ENCODE measurements at places on chromosomes 16 and 17. TPM values are rescaled to one million over a fixed set of nuclear protein-coding genes. Genes with fewer than 3 reads are reported as not detected.

DNA sequence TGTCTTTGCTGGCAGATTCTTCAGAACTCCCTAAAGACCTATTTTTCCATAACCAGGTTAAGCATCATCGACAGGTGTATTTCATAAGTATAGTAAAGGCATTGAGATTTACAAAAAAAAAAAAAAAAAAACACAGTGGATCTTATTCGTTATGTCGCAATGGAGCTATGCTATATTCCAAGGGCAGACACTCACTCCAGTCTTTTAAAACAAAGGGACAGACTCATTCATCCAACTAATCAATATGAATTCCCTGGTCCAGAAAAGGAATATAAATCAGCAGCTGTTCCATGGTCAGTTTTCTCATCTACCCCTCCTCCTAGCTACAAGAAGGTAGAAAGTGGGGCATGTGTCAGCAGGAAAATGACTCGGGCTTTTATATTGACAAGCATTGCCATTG is 97.7 kb upstream of the MON1B start:
- no peak for DNase-seq

GRCh38 chr17:3636908-3637373 is 381 bp downstream of the CTNS start:
- no peak for DNase-seq

- no peak for DNase-seq
Observed at GRCh38 chr17:44105483-44105882, 18.0 kb downstream of the HDAC5 start.

Gene CASKIN2
- total RNA-seq = 7.1 TPM

Gene TSR3
- total RNA-seq = 24.6 TPM

DNA sequence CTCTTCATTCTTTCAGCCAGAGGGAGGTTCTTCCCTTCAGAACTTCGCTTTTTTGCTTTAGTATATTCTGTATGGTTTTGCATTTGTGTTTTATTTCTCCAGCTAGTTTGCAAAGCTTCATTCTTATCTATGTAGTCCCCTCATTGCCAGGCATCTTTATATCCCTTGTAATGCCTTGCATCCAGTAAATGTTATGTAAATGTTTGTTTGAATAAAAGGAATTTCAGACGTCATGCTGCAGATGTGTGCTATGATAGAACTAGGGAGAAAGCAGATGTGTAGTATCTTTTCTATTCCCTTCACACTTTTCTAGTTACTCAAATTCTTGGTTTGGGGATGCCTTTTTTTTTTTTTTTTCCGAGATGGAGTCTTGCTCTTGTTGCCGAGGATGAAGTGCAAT is 62.6 kb upstream of the RASL10B start:
- DNase-seq = no peak

Gene TBC1D3I
- not detected for total RNA-seq

- DNase-seq = no peak
Observed at GRCh38 chr16:11976850-11977375, 379 bp downstream of the SNX29 start.

Gene CHP2
- total RNA-seq = 5.1 TPM

Gene ELMO3
- total RNA-seq = 4.0 TPM

Gene CACNG1
- 5.4 TPM for total RNA-seq

- DNase-seq = no peak
Observed at GRCh38 chr17:65154770-65155589, 17.8 kb downstream of the RGS9 start.

DNA sequence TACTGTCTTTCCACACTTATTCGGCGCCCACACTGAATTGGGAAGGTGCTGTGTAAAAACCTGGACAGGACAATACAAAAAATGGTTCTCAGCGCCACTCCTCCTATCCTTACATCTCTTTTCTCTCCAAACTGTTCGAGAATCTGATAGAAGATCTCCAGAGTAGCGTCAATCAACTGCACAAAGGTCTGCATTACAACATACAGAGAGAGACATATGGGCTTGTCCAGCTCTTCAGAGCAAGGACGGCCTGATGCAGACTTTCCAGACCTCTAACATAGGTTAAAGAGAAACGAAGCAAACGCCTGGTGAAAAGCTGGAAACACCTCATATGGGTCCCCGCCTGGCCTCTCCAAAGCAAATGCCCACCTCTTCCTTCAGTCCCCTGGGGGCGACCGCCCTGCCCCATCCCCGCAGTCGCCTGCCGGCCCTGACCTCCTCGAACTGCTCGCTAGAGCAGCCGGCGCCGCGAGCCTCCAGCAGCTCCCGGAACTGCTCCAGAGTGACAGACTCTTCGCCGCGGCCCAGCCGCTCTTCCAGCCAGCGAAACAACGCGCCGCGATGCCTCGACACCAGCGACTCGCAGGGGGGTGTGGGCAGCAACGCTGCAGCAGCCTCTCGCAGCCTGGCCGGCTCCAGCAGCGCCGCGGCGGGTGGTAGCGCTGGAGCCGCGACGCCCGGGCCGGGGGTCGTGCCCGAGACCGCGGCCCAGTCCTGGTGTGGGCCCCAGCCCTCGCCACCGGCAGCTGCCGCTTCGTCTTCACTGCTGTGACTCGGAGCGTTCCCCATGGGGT is 526 bp downstream of the ZZEF1 start:
- DNase-seq = no peak

Gene HOXB7
- total RNA-seq = 2.7 TPM

DNA sequence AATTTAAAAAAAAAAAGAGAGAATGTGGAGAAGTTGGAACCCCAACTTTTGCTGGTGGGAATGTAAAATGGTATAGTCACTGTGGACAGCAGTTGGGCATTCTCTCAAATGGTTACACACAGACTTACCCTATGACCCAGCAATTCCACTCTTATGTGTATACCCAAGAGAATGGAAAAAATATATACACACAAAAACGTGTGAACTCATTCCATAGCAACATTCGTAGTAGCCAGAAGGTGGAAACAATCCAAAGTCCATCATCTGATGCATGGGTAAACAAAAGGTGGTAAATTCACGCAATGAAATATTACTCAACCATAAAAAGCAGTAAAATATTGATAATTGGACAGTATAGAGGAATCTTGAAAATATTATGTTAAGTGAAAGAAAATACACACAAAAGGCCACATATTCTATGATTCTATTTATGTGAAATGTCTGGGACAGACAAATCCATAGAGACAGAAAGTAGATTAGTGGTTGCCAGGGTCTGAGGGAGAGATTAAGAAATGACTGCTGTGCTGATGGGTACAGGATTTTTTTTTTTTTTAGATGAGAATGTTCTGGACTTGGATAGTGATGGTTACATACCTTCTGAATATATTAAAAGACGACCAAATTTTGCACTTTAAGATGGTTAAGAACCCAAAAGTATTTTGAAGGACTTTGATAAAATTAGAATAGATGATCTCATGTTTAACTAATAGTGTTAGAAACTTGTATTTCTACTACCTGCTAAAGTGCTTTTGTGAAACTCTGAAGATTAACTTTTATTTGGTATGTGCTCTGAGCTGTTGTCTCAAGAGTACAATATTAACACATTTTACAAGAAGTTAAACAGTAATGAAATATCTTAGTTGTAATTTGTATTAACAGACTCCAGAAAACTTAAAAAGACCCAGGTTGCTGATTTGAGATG is 60.9 kb downstream of the MRTFB start:
- no peak for DNase-seq

DNA sequence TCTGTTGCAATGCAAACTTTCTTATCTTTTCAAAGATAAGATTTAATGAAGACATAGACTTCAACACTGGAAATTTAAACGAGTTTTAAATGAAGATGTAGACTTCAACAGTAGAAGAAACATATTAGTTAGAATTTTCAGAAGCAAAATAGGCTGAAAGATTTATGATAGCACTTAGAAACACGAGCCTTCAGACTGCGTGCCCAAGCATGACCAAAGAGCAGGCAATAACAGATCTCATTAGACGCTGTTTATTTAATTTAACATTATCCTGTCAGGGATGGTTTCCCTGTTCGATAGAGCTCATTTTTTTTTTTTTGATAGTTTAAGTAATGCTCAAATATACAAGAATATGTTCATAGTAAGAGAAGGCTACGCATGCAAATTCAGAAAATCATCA is 604.7 kb upstream of the SOX9 start:
- DNase-seq = no peak

Gene TP53TG3
- not detected for total RNA-seq

Gene G6PC1
- not detected for total RNA-seq

DNA sequence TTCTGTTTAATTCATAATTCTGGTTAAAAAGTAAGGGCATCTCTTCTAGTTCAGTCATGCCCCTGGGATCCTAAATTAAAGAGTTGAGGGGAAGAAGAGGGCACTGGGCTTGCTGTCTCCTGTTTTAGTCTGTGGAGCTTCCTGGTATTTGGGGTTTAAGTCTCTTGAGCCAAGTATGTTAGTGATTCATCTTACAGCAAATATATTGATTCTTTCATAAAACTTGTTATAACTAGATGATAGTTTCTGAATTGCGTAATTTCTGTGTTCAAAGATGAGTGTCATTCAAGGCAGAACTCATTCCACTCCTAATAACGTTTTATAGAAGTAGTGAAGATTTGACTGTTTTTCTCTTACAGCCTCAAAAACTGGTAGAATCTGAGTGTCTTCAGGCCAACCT is 1.7 kb downstream of the TXNDC17 start:
- DNase-seq = no peak

Gene HOXB4
- total RNA-seq = 2.6 TPM

Gene MPP3
- total RNA-seq = 7.7 TPM
